ENCODE measurements at places on chromosomes 12 and 14.

DNA sequence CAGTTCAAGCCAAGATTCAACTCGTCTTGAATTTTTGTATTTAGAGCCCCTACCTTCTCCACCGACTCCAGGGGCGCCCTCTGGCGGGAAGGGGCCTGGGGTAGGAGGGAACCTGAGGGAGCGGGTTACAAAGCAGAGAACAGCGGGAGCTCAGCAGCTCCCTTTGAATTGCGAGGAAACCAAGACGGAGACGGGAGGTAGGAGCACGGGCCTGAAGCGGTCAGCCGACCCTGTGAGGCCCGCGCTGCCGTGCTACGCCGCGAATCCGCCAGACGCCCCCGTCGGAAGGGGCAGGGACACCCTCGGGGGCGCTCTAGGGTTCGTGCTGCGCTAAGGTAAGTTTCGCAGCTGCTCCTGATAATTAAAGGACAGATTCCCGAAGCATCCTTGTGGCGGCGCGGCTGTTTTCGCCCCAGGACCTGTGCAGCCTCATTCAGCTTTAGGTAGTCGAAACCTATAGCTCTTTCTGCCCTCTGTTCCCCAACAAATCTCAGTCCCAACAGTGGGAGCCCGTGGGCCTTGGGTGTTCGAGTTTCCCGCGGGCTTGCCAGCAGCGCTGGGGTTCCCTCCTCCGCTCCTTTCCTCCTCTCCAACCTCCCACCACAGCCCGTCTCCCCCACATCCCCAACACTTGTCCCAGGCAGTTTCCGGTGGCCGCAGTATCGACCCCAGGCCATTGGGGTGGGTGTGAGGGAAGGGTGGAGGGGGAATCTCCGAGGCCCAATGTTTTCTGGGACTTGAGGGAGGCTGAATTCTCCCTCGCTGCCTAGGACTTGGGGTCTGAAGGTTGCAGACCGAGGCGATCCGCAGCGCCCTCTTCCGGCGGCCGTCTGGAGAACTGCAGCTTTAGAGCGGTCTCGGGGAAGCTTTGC, 5.1 kb upstream of the NKX2-1 start:
- peak; percentile 16 for DNase-seq

DNA sequence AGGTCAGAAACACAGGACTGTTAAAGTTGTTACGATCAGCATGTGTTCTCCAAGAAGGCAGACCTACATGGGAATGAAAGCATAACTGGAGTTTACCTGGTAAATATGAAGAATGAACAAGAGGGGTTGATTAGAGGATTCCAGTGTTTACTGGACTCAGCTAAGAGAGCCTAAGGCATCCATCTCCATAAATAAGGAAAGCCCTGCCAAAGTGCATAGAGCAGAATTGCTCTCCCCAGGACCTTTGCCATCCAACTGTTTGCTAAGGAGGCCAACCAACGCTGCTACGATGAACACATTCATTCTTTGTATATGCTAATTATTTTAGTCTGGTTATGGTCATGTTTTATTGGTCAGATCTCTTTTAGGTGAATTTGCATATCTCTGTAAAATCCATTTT, 17.1 kb upstream of the PAWR start:
- no peak for DNase-seq

GRCh38 chr14:103031956-103032355, 25.4 kb downstream of the CDC42BPB start:
- DNase-seq: no peak

DNA sequence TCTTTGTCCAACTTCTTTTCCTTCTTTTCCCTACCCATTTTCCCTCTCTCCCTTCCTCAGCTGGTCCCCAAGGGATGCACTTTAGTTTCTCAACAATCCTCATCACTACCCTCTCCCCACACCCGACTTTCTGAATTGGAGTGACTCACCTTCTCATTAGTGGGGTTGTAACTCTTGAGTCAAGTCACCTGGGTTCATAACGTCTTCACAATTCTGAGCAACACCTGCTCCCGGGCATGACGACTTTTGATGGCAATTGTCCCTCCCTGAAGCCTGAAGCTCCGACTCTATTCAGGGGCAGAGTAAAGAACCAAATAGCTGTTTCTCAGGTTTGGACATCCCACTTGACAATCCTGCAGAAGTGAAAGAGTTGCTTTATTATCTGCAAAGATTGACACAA, 82.7 kb upstream of the OTX2 start:
- DNase-seq: no peak

- no peak for DNase-seq
Observed at GRCh38 chr14:83478741-83479140, 1945.1 kb upstream of the SEL1L start.

DNA sequence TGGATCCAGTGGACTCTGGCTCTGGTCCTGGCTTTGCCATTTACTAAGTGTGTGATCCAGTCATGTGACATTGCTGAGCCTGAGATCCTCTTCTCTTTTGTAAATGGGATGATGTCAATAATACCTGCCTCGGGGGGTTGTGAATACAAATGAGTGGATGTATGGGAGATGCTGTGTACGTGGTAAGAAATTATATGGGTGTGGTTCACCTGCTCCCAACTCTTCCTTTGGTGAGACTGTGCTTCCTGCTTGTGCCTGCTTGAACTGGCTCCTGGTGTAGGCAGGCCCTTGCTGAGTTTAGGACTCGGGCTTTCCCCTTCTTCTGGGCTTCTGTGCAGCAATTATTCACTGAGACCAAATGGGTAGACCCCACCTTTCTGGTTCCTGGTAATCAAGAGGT, 189.5 kb upstream of the FRMD6 start:
- no peak for DNase-seq

- DNase-seq: no peak
Observed at GRCh38 chr14:23186913-23187654, 3.6 kb upstream of the SLC7A8 start.

DNA sequence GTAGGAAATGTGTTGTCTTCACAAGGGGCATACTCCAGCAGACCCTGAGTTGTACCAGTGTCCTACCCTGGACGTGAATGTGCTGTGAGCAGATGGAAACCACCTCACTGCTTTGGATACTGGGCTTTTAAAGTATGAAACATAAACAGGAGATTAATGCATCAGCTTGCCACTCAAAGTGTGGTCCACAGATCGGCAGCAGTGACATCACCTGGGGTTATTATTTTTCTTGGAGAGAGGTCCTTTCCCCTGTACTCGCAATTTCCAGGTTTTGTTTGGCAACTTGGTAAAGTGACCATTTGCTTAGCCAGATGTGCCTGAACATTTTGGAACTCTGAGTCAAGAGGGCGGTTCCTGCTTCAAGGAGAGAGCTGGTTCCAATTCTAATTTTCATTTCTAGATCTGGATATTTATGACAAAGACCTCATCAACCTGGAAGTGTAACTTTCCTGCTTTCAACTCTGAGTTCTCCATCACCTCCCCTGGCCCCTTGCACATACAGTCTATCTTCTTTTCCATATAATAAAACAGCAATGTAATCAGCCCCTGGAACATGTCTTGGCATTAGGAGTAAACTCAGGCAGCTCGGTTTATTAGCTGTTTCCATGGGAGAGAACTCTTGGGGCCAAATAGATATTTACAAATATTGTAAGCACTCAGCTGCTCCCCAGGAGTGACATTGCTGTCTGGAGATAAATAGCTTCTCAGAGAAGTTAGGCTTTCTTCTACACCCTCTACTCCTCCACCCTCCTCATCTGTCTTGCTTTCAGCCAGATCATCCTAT, 237.0 kb upstream of the TBX3 start:
- DNase-seq: no peak

DNA sequence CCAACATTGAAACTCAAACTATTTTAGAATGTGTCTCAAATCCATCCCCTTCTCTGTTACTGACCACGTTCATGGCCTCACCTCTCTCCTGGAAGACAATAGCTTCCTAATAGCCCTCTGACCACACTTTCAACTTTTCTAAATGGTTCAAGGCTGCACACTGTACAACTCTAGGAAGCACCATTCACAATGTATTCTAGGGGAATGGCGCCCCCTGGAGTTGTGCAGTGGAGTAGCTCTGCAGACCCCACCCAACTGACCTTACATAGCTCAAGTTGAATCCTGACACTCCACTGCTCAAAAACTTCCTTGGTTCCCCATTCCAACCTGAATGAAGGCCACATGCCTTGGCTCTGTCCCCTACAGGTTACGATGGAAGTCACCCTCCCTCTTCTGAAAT, 77.6 kb downstream of the GAS2L3 start:
- no peak for DNase-seq

GRCh38 chr14:71482671-71483070, 449.6 kb upstream of the RGS6 start:
- no peak for DNase-seq

- DNase-seq: no peak
Observed at GRCh38 chr14:104385531-104386101, 193.9 kb upstream of the C14orf180 start.

GRCh38 chr12:42779186-42779859, 189.8 kb upstream of the PRICKLE1 start:
- no peak for DNase-seq

GRCh38 chr12:14850929-14851663, 7.8 kb upstream of the ART4 start:
- DNase-seq: no peak

- no peak for DNase-seq
Observed at GRCh38 chr14:54816450-54816849, 86.2 kb downstream of the GCH1 start.

- no peak for DNase-seq
Observed at GRCh38 chr14:55752580-55753390, 172.8 kb downstream of the KTN1 start.

GRCh38 chr14:90274019-90274418, 17.7 kb downstream of the PSMC1 start:
- no peak for DNase-seq

DNA sequence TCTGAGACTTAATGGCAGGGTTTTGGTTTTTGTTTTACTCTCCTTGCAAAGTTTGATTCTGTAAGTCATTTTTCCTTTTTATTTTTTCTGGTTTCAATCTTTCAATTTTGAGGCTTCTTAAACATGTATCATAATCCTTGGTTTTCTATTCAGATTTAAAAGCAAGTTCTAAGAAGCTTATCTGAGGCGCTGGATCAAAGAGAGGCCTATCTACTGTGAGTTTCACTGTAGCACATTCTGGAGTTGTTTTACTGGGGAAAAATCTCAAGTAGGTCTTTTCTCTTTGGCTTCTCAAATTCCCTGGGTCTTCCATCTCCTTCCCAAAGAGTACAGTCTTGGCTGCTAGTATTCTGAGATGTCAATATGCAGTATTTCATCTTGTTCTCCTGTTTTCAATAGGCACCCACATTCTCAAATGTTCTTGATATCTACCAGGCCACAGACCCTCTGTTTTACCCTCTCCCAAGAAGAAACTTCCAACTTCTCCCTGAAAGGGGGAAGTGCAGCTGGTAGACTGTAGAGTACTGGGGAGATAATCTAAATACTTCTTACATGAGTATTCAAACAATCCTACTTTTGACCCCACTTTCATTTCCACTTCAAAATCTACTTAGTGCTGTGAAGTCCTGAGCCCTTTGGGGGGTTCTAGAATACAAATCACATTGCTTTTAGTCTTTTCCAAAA, 10.9 kb upstream of the CATSPERB start:
- no peak for DNase-seq

GRCh38 chr12:88922816-88923215, 342.5 kb upstream of the KITLG start:
- no peak for DNase-seq

- DNase-seq: no peak
Observed at GRCh38 chr12:94025756-94026155, 122.6 kb upstream of the PLXNC1 start.

GRCh38 chr12:34186492-34186891, 164.2 kb downstream of the ALG10 start:
- DNase-seq: no peak

DNA sequence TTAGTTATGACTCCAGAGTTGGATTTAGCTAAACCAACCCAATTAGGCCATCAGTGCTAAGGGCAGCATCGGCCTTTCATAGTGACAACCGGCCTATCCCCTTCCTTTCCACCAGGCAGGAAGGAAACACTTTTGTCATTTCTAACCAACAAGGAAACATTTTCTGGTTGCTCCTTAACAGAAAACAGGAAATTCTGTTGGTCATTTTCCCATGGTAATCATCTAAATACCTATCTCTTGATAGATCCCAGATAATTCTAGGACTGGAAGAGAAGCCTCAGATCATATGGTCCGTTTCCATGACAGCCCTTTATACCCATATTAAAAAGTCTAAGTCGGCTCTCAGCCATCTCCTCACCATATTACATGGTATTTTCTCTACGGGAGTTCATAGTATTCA, 79.2 kb upstream of the USP44 start:
- no peak for DNase-seq

- DNase-seq: no peak
Observed at GRCh38 chr14:67436006-67436866, 24.3 kb upstream of the PLEK2 start.

GRCh38 chr14:24659916-24660570, 26.1 kb upstream of the GZMB start:
- DNase-seq: no peak

GRCh38 chr12:14885718-14886221, at the start of gene MGP:
MGP (minus strand) TSS chr12:14885854; CDS start chr12:14885791, 63 bp downstream.
- DNase-seq: no peak

- DNase-seq: no peak
Observed at GRCh38 chr12:46152456-46152855, 116.4 kb downstream of the SLC38A1 start.

DNA sequence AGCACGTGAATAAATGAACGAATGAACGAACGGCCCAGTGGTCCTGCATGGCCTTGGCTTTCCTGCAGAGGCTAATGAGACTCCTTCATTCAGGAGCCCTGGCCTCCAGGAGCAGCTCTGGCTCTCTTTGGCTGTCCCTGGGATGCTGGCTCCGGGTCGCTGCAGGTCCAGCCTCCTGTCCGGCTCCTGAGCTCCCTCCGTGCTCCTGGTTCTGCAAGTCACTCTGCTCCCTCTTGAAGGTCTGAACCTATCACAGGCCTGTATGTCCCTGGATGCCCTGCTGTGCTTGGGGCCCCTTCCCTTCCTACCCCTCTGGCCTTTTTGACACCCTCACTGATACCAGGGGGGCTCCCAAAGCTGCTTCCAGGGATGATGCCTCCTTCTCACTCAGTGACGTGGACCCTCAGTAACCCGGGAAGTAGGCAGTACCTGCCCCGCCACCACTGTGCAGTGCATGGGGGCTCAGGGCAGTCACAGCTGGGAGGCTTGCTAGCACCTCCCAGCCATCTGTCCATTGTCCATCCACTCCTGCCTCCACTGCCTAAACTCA, 133.7 kb upstream of the C14orf180 start:
- DNase-seq: no peak

DNA sequence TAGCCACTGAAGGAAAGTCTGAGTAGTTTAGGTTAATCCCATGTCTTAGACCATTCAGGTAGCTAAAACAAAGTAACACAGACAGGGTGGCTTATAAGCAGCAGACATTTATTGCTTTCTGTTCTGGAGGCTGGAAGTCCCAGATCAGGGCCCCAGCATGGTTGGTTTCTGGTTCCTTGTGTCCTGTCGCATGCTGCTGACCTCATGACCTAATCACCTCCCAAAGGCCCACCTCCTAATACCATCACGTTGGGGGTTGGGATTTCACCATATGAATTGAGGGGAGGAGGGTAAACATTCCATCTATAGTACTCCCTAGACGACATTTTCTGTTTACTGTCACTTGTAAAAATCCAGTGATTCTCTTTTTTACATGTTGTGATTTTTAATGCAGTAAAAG, 148.6 kb downstream of the FBXL14 start:
- DNase-seq: no peak

GRCh38 chr12:19411234-19412204, 27.8 kb upstream of the AEBP2 start:
- no peak for DNase-seq

GRCh38 chr14:63406333-63406732, 87.6 kb upstream of the GPHB5 start:
- DNase-seq: no peak
